ENCODE measurements at places on chromosomes 1 and 21. TPM values are rescaled to one million over a fixed set of nuclear protein-coding genes. Genes with fewer than 3 reads are reported as not detected.

DNA sequence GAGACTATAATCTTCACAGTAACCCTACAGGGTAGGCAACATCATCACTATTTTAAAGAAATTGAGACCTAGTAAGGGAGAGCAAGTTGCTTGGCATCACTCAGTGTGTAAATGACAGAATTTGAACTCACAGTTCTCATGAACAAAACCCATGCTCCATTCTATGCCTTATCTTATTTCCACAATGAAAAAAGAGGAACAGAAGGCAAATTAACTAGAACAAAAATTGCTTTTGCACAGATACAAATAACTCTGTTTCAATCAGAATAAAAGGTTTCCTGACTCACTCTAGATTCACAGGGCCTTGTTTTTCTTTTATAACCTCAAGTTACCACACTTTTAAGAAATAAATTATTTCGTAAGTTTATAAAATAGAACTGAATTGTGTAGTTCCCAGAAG, 90.1 kb downstream of the UCHL5 start:
- no peak overlapping the region for H3K27ac ChIP-seq
- no peaks in the 10 kb centered on the region for H3K4me1 ChIP-seq
- H3K4me3 ChIP-seq, result no peak overlapping the region
- H3K27me3 ChIP-seq, result no peaks in the 10 kb centered on the region

The NPHS2 gene
- total RNA-seq, result not detected

The CD1B gene
- not detected for total RNA-seq

The DTL gene
- total RNA-seq, result 121 TPM

The GCSAML gene
- not detected for total RNA-seq
